Stimulated activated CD8-positive, alpha-beta memory T cell treated with anti-CD3 and anti-CD28 coated beads, Interleukin-4, amount 100 ng/mL, for 1 hour (primary cell): ENCODE measurements at places on chromosomes 6 and 20.

- DNase-seq: no peak
Observed at GRCh38 chr6:1099264-1099663, 212.6 kb upstream of the FOXQ1 start.

GRCh38 chr6:123393331-123393730 is 243.4 kb downstream of the TRDN start:
- no peak for DNase-seq

DNA sequence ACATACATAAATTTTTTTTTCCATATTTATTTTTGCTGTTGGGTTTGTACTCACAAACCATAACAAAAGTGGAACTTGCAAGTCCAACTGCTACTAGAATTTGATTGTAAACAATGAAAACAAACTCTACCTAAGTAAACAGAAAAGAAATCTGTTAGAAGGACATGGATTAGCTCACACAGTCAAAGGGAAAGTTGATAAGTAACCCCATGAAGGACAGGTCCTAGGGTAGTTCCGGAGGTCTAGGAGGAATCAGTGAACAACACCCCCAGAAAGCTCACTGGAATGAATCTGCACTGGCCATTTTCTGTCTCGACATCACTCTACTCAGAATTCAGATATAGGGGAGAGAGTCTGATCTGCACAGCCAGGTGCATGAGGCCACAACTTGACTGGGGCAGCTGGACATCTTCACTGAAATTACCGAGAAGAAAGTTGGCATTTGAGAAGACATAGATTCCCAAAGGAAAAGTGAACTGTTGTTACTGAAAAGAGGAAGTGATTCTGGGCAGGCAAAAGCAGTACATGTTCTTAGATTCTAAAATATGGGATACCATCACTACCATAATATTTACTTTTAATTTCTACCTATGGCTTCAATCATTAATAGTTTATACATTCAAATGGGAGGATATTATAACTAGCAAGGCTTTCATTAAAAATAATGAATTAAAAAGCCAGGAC is 76.4 kb downstream of the HMGN3 start:
- no peak for DNase-seq

- no peak for DNase-seq
Observed at GRCh38 chr20:1493536-1493935, 2.3 kb upstream of the SIRPB2 start.

GRCh38 chr20:57650266-57650665 is 30.0 kb upstream of the ZBP1 start:
- DNase-seq: no peak

GRCh38 chr20:20363799-20364592 is 3.9 kb upstream of the INSM1 start:
- DNase-seq: no peak
